ENCODE measurements at places on chromosomes 3 and 15.
A peak's percentile ranks its signal among the peaks of the same experiment; 100 is the strongest.

GRCh38 chr3:139564294-139564861 lies 24.8 kb upstream of the RBP1 start:
- DNase-seq = no peak

- DNase-seq = no peak
These were observed 14.7 kb downstream of the SKIC8 start for GRCh38 chr15:78284758-78285157.

DNA sequence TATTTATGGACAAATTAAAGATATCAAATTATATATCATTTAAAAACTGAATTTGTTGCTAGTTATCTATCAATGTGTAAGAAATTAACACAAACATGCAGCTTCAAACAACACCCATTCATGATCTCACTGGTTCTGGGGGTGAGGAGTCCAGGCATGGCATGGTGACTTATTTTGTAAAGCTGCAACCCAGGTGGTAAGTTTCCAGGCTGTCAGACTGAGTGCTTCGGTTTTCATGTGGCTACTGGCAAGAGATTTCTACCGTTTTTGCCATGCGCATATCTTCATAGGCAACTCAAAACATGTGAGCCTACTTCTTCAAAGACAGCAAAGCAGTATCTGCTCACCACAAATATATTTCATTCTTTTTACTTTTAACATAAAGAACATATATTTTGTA lies 364.3 kb upstream of the BCHE start:
- DNase-seq = no peak

GRCh38 chr3:159030138-159030670 lies 228.3 kb downstream of the MFSD1 start:
- DNase-seq = no peak

DNA sequence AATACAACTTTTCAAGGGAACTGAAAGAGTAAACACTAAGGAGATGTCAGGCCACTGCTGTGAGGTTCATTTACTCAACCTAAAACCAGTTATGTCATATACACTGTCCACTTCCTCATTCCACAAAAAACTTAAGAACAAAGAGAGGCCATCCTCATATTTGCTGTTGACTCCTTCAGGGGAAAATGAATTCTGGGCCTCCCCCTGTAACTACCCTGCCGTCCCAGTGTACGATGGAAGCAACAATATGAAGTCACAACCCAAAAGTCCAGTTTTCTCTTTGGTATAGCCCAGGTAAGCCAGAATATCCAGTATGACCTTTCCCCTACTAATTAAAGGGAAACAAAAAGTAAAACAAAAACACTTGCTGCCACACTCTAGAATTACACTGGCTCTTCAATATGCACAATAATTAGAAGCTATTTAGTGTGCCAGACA lies 16.2 kb downstream of the CEP152 start:
- DNase-seq = no peak

DNA sequence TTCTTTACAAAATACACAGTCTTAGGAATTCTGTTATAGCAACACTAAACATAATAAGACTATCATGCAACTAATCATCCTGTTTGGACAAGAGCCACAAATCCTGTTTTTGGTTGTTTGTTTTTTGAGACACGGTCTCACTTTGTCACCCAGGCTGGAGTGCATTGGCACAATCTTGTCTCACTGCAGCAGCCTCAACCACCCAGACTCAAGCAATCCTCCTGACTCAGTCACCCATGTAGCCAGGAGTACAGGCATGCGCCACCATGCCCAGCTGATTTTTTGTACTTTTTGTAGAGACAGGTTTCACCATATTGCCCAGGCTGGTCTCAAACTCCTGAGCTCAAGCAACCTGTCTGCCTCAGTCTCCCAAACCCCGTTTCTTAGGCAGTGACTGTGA lies 28.3 kb downstream of the NEDD4 start:
- no peak for DNase-seq

DNA sequence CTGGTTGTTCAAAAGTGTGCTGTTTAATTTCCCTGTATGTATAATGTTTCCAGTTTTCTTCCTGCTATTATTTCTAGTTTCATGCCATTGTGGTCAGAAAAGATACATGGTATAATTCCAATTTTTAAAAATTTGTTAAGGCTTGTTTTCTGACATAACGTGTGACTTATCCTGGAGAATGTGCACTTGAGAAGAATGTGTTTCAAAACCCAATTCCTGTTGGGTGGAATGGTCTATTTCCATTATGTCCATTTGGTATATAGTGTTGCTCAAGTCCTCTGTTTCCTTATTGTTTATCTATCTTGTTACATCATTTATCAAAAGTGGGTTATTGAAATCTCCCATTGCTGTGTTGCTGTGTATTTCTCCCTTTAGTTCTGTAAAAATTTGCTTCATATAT lies 215.4 kb downstream of the GREM1 start:
- DNase-seq = no peak

GRCh38 chr15:59002418-59002859 lies 15.0 kb downstream of the RNF111 start:
- DNase-seq = no peak

GRCh38 chr3:24197809-24198208 lies 252.7 kb downstream of the NR1D2 start:
- DNase-seq = no peak

DNA sequence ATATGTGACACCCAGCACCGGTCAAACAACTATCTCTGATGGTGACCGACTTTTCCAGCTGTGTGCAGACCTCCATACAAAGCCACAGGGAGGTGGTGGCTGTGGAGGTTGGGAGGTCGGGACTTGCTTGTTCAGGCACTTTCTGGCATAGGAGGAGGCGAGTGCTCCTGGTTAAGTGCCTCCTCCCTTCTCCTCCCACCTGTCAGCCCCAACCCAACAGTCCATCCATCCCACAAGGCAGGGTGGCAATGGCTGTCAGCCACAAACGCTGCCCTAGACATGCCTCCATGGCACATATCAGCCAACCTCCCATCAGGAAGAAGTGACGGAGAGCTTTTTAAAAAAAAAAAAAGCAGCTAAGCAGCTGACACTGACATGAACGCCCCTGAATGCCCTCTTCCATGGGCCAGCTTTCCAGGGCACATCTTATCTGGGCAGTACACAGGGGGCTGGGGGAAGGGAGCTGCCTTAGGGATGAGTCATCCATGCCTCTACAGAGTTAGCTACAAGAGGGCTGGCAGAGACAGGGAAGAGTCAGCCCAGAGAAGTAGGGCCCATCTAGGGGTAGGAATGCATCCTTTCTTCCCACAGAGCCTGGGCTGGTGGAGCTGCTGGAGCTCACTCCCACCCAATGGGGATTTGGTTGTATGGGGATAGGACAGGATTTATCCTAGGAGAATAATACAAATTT lies 41.2 kb downstream of the CCDC12 start:
- peak; percentile 40 for DNase-seq

GRCh38 chr3:117017135-117017894 lies 307.7 kb downstream of the TUSC7 start:
- DNase-seq = no peak

- no peak for DNase-seq
These were observed 154.7 kb upstream of the TSPAN3 start for GRCh38 chr15:77225646-77226045.

DNA sequence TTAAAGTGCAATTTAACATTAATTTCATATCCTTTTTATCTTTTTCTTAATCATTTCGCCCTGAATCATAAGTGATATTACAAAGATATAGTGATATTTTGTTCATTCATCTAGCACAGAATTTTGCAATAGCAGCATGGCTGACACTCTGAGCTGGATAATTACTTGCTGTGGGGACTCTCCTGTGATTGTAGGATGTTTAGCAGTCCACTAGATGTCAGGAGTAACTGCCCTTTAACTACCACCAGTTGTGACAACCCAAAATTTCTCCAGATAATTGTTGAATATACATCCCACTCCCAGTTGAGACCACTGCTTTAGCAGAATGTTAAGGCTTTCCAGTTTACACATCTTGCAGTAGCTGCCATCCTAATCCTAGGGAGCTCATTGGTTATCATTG lies 196.8 kb upstream of the MBNL1 start:
- no peak for DNase-seq

- DNase-seq = no peak
These were observed 474.6 kb upstream of the TPRG1 start for GRCh38 chr3:188697127-188697526.

- DNase-seq = peak; percentile 35
These were observed 24.8 kb downstream of the SHF start for GRCh38 chr15:45162771-45163507.

- no peak for DNase-seq
These were observed 14.9 kb upstream of the RPN1 start for GRCh38 chr3:128665362-128666021.

GRCh38 chr3:18211116-18211515 lies 214.0 kb downstream of the SATB1 start:
- no peak for DNase-seq

DNA sequence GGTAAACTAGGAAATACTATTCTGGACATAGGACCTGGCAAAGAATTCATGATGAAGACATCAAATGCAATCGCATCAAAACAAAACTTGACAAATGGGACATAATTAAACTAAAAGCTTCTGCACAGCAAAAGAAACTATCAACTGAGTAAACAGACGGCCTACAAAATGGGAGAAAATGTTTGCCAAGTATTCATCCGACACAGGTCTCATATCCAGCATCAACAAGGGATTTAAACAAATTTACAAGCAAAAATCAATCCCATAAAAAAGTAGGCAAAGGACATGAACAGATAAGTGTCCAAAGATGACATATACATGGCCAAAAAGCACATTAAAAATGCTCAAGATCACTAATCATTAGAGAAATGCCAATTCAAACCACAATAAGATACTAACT lies 1088.9 kb downstream of the NAALADL2 start:
- no peak for DNase-seq

DNA sequence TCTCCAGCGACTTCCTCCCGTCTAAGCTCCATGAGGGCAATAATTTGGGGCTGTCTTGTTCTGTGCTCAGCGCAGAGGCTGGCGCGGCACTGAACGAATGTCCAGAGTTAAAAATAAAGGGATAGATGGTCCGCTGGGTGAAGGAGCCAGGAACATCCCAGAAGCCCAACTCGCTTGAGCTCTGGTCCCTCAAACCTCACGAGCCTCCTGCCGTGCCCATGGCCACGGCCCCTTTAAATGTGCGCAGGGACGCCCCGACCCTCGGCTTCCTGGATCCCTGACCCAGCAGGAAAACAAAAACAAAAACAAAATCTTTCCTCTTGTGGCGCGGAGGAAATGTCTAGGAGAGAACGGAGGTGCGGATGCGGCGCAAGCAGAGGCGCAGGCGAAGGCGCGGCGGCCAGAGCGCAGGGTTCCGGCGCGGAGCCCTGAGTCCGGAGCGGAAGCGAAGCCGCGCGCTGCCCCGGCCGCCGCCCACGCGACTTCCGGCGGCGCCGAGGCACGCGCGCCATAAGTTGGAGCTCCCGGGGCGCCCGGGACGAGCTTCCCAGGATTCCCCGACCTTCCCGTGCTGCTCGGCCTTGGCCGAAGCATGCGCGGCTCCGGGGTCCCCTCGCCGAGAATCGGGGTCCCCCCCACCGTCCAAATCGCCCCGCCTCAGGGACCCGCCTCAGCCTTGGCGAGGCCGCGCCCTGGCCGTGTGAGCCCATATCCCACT lies 52.9 kb upstream of the WNT7A start:
- DNase-seq = no peak

DNA sequence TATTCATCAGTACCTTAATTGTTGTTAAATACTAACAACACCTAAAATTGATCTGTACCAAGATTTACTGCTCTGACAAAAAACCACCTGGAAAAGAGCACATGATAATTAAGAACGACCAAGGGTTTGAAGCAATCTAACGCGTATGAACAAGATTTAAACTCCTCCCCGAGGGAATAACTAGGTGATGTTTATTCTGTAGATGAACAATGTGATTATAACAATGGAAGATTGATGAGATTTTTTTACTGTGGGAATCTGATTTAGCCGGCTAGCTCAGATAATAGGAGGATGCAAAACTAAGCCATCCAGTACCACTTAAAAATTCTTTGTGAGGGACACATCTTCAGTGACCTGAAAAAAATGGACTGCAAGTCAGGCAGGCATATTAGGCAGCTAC lies 222.1 kb downstream of the FHIT start:
- DNase-seq = no peak

GRCh38 chr3:184030536-184030935 lies 1.0 kb upstream of the HTR3D start:
- no peak for DNase-seq

- DNase-seq = peak; percentile 73
These were observed 359.7 kb upstream of the ROPN1 start for GRCh38 chr3:124351430-124352148.

DNA sequence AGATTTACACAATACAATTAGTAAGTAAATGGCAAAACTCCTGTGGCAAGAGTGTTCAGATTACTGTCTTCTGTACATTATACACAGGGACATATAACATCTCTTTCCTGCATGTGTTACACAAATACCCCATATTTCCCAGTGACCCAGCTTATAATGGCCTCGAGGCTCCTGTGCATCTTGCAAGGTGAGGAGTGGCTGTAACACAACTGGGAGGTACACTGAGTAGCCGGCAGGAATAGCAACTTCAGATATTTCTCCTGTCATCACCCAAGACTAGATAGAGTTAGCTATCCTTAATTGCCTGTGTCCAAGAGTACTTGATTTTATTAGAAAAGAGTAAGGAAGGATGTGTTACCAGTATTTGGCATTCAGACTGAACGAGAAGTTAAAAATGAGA lies 5.6 kb downstream of the GMPS start:
- DNase-seq = no peak

DNA sequence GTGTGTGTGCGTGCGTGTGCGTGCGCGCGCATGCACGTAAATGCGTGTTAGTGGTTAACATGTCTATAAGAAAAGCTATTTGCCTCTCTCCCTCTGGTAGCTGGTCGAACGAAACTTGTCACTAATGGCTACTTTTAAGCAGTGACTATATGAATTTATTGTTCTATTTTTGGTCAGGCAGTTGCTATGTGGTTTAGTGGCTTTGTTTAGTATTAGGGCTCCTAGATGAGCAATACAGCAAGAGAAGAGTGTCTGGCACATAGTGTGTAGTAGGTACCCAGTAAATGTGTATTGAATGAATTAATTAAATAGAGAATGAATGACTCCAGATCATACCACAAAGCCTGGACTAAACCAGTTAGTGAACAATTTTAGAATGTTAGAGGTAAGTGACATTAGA lies 171.6 kb downstream of the PPM1L start:
- DNase-seq = no peak

DNA sequence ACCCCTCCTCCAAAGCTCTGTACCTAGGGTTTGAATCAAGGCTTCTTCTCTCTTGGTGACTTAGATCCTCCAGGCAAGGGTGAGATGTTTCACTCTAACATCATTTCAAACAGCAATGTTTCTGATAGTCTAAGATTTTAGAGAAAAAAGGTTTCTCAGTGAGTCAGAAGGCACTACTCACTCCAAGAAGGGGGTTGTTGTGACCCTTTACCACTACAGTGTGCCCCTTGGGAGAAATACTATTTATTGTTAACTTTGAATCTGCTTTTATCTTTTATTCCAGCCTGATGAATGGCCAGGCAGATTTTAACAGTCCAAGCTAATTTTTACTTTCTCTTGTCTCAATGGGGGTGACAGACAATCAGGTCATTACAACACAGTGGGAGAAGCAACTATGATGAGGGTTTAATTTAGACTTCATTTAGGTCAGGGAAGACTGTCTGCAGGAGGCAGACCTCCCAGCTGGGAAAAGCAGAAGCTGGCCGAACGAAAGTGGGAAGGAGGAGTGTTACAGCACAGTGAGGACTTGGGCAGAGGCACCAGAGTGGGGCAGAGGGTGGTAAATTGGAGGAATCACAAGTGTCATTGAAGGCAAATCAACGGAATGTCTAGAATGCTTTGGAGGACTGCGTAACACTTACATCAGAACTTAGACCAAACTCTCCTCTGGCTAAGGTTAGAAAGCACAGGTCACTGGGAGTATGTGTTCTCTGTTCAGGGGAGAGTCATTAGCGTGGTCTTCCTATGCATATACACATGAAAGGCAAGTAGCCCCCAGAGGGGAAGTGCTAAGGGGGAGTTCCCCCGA lies 21.2 kb downstream of the ZNF860 start:
- DNase-seq = no peak

All from NCI-H2029 (cell line).